Hippocampal formation (tissue), 2 donors: ENCODE measurements at places on chromosomes 5 and 9.

DNA sequence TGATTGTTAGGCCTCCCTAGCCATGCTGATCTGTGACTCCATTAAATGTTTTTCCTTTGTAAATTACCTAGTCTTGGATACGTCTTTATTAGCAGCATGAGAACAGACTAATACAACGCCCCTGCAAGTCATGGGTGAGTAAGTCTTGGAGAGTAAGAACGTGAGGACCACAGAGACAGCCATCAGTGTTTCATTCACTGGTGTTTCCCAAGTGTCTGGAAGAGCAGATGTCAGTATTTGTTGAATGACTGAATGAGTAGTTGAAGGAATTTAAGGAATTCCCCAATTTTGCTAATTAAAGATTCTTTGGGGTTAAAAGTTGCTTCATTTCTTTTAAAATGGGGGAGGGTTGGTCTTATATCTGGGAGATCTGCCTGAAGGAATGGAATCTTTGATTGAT lies 178.8 kb downstream of the TRIO start:
- no peak for DNase-seq

DNA sequence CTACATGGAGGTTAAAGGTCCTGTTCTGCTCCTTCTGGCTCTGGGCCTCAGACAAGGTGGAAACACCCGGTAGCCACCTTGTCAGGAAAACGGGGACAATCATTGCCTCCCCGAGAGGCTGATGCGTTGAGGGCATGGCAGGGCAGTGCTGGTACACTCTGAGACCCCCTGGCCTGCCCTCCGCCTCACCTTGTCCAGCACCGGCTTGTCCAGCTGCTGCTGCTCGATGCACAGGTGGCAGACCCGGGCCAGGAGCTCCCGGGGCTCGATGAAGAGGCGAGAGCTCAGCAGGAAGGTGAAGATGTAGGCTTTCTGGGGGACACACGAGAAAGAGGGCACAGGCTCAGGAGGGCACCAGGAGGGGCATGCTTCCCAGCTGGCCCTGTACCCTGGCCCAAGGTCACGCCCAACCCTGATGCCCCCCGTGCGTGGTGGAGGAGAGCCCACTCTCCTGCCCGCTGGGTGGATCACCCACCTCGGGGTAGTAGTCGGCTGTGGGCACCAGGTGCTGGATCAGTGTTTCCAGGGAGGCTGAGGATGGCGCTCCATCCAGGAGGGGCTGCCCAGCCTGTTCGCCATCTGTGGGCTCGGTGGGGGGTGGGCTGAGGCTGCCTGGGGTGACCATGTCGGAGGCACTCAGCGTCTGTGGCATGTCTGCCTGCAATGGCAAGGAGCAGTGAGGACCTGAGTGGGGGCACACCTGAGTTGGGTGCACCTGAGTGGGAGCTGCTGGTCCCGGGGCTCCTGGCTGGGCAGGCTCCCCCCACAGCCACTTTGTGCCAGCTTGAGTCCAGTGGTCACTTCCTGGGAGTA lies 66.0 kb upstream of the RNF130 start:
- no peak for DNase-seq

GRCh38 chr9:82363198-82363597 lies 374.6 kb downstream of the SPATA31D1 start:
- no peak for DNase-seq

DNA sequence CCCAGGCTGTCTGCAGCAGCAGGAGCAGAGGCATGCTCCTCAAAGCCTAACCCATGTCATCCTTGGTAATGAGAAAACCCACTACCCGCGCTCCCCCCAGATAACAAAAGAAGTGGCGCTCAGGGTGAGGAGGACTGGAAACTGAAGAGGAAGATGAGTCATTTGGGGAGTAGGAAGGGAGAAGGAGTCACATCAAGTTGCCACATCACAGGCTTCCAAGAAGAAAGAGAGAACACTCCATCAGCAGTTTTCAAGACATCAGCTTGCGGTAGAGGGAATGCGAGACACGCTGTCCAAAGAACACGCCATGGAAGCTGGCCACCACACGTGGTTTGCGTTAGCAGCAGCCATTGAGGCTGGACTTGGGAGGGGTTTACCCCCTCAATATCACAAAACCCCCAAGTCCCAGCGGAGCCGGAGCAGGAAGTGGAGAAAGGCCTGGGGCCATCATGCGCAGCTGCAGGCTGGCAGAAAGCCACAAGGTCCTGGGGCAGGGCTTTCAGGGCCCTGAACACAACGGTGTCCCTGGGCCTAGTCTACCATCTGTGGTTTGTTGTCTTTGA lies 41.5 kb downstream of the SH3PXD2B start:
- DNase-seq, result peak; percentile 70

GRCh38 chr9:129040113-129040643 lies 3.8 kb downstream of the MIGA2 start:
- DNase-seq, result no peak

DNA sequence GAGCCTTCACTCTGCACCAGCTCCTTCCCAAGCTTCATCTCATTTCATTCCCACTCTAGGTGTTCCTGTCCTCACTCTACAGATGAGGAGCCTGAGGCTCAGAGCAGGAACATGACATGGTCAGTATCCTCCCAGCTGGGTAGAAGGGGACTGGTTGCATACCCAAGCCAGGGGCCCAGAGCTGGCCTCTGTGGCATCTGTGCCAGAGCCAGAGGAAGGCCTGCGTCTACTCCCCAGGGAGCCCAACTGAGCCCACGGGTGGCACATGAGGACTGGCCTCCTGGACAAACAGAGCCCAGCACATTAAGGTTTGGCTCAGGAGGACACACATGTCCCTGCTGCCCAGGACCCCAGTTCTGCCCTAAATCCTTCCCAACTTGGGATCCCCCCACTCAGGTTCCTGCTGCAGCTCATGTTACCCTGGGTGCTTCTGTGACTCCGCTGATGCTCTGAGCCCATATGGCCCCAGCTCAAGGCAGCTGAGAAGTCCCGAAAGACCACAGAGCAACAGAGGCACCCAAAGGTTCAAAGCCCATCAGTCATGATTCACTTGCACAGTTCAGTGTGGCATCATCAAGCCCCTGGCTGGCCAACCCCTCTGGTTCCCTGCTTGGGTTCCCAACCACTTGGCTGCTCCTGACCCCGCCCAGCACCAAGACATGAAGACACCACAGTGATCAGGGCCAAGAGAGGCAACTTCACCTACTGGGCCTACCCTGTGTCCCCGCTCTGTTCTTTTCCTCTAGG lies 8.5 kb upstream of the NEURL1B start:
- no peak for DNase-seq

DNA sequence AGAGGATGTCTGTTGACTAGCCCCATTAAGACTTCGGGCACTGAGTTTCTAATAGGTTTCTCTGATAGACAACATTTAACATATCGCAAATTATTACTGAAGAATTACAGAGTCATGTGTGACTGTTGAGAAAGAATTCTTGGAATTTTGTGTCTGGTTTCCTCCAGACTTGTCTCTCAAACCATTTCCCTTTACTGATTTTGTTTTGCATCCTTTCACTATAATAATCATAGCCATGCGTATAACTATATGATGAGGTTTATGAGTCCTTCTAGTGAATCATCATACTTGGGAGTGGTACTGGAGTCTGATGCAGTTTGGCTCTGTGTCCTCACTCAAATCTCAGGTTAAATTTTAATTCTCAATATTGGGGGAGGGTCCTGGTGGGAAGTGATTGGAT lies 27.0 kb downstream of the ZNF169 start:
- no peak for DNase-seq

DNA sequence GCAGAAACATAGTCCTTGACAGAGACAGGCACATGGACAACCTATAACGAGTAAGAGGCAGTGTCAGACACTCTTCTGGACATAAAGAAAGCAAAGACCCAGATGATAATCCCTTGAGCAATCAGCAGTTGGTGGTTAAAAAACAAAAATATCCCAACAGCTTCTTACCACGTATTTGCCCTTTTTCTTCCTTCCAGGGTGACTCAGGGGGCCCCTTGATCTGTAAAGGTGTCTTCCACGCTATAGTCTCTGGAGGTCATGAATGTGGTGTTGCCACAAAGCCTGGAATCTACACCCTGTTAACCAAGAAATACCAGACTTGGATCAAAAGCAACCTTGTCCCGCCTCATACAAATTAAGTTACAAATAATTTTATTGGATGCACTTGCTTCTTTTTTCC lies 9.5 kb downstream of the GZMK start:
- no peak for DNase-seq

DNA sequence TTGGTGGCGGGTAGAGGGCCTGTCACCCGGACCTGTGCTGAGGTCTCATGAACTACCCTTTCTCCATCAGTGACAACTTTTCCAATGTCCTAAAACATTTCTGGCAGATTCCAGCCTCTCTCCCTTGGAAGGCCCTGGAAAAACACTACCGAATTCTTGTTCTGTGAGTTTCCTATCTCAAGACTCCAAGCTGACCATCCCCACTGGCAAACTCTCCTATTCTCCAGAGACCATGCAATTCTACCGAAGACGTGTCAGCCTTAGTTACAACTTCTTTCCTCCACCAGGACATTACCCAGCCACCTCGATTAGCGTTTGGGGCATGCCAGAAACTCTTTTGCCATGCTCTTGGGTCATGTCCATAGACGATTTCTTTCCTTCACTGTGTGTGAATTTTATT lies 26.8 kb upstream of the GABRP start:
- no peak for DNase-seq
